ENCODE measurements at places on chromosomes 1 and 21.

GRCh38 chr1:213947200-213947801 lies 40.5 kb upstream of the PROX1 start:
- no peak for DNase-seq

- no peak for DNase-seq
These were observed 28.5 kb downstream of the SLC37A1 start for GRCh38 chr21:42542196-42542595.

- no peak for DNase-seq
These were observed 184.4 kb upstream of the GALNT2 start for GRCh38 chr1:229882621-229883020.

DNA sequence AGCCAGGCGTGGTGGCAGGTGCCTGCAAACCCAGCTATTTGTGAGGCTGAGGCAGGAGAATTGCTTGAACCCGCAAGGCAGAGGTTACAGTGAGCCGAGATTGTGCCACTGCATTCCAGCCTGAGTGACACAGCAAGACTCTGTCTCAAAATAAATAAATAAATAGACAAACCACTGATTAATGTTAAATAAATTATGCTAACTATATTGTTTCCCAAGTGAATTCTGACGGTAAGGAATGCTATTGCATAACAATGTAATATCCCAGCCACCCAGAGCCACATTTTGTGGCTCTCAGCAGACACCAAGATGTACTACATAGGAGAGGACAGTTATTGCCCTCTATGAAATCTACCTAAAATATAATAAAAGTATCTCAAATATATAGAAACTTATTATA lies 55.4 kb downstream of the LPGAT1 start:
- no peak for DNase-seq

GRCh38 chr21:40546647-40547046 lies 300.3 kb downstream of the DSCAM start:
- DNase-seq = no peak

- DNase-seq = no peak
These were observed 13.2 kb upstream of the SEC16B start for GRCh38 chr1:177983077-177983476.

GRCh38 chr1:19067182-19067911 lies 110.9 kb upstream of the IFFO2 start:
- DNase-seq = no peak

- no peak for DNase-seq
These were observed 73.2 kb downstream of the ADGRL2 start for GRCh38 chr1:81873946-81874345.

DNA sequence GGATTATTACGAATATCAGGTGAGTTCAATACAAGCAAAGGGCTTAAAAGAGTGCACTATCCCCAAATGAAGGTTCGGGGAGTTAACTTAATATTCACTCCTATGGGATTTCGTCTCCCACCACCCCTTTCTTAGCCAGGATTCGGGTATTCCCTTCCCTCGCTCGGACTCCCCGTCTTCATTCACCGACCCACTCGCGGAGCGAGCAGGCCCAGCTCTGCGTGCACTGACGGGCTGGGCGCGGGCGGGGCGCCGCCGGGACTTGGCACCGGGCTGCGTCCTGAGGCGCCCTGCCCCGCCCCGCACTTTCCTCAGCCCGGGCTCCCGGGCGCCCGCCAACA lies 7.7 kb upstream of the MPZL1 start:
- DNase-seq = no peak

- no peak for DNase-seq
These were observed 60.6 kb downstream of the RGS2 start for GRCh38 chr1:192869308-192869940.

GRCh38 chr1:99764439-99764838 lies 2.0 kb downstream of the FRRS1 start:
- DNase-seq = no peak

- DNase-seq = no peak
These were observed 75.7 kb downstream of the PHTF1 start for GRCh38 chr1:113683384-113684152.

GRCh38 chr1:208223136-208223535 lies 21.0 kb downstream of the PLXNA2 start:
- no peak for DNase-seq

GRCh38 chr1:204124639-204125038 lies 27.2 kb downstream of the ETNK2 start:
- DNase-seq = no peak

- DNase-seq = peak; percentile 8
These were observed 7.8 kb upstream of the KIF14 start for GRCh38 chr1:200628223-200628881.

DNA sequence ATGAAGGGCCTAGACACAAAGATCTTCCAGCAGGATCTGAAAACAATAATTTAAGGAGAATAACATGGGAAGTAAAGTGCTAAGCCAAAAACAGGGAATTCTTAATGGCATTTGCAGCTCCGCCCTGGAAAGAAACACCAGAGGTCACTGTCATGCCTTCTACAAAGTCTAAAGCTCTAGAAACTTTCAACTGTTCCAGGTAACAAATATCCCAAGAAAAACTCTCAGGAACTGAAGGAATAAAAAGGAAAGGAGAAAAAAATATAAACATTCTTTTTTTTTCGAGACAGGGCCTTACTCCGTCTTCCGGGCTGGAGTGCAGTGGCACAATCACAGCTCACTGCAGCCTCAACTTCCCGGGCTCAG lies 13.2 kb downstream of the ZC3H12A start:
- no peak for DNase-seq

- DNase-seq = no peak
These were observed 301 bp upstream of the NUDT17 start for GRCh38 chr1:145845144-145845513.

DNA sequence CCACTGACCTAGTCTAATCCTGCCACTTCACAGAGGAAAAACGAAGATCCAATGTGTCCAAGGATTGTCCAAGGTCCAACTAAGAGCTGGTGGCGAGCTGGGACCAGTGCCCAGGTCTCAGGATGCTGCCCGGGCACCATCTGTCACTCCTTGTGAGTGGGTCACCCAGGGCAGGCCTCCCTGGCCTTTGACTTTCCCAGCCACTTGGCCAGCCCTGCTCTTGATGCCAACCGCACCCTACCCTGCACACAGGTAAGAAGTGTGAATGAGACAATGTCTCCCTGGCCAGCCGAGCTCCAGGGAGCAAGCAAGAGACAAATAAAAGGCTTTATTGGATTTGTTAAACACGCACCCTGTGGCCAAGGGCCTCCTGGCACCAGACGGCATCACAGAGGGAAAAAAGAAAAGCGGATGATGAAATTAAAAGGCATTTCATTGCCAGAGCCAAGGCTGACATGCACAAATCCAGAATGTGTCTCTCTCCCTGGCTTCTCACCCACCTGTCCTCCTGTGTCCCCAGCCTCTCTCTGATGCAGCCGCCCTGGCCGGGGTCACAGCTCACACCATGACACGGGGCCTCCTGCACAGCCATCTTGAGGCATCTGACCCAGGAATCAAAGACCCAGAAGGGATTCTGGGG lies 72.8 kb downstream of the CAMK2N1 start:
- no peak for DNase-seq

All from activated gamma-delta T cell treated with Interleukin-2 at 50 U/mL for 16 hours (primary cell).